ENCODE measurements at places on chromosomes 13 and 19. TPM values are rescaled to one million over a fixed set of nuclear protein-coding genes. Genes with fewer than 3 reads are reported as not detected.

Gene PIN1
- 137 TPM for total RNA-seq

Gene ARHGAP33
- 84.1 TPM for total RNA-seq

Gene SLC25A41
- 2.7 TPM for total RNA-seq

Gene CABP5
- total RNA-seq, result not detected

Gene ZNF888
- total RNA-seq, result 2.4 TPM

Gene NLRP9
- not detected for total RNA-seq

Gene FUT2
- total RNA-seq, result 0.69 TPM

Gene ADAMTSL5
- 2.3 TPM for total RNA-seq

Gene IRS2
- 68.2 TPM for total RNA-seq

Gene PSG6
- not detected for total RNA-seq

Gene DHX34
- 19.6 TPM for total RNA-seq

Gene CASP14
- not detected for total RNA-seq

Gene APBA3
- total RNA-seq, result 34.2 TPM

Measured in dorsolateral prefrontal cortex (tissue), 122 donors.